Smooth muscle cell of the pulmonary artery (primary cell): ENCODE measurements at places on chromosomes 11 and 22. TPM values are rescaled to one million over a fixed set of nuclear protein-coding genes. Genes with fewer than 3 reads are reported as not detected.

Gene MYO7A
- total RNA-seq = 0.13 and 0.20 TPM in 2 replicates

Gene KLHL35
- total RNA-seq = 3.6 and 4.6 TPM in 2 replicates

Gene SLC22A9
- not detected in 2 replicates for total RNA-seq

Gene TYR
- not detected in 2 replicates for total RNA-seq

Gene PRR33
- total RNA-seq = not detected in 2 replicates

Gene OR5J2
- not detected in 2 replicates for total RNA-seq

Gene CASTOR1
- 7.5 and 10.4 TPM in 2 replicates for total RNA-seq

Gene OR8K5
- total RNA-seq = not detected in 2 replicates

Gene CHRNA10
- 0.79 and 1.1 TPM in 2 replicates for total RNA-seq

Gene RTN4R
- 0.52 and 0.76 TPM in 2 replicates for total RNA-seq

Gene NELL1
- total RNA-seq = not detected in 2 replicates

Gene OR9Q2
- total RNA-seq = not detected in 2 replicates
